ENCODE measurements at places on chromosomes 2 and 18.
A peak's percentile ranks its signal among the peaks of the same experiment; 100 is the strongest.

DNA sequence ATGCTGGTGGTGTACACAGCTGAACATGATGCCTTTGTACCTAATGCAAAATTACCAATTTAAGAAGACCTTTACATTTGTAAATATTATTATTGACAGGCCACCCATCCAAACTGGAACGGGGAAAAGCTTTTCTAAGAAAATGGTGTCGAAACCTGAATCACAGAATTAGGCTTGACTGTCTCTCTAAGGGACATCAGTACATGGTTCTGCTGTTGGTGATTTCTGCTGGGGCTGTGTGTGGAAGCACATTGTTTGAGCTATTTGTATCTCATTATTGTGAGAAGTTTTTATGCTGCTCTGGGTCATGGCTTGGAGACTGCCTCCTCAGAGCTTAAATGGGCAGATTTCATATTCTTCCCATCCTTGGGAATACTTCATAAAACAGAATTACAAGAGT is 420.9 kb upstream of the POU3F3 start:
- DNase-seq, result no peak

- no peak for DNase-seq
These were observed 545 bp downstream of the GTF3C2 start for GRCh38 chr2:27356056-27356381.

DNA sequence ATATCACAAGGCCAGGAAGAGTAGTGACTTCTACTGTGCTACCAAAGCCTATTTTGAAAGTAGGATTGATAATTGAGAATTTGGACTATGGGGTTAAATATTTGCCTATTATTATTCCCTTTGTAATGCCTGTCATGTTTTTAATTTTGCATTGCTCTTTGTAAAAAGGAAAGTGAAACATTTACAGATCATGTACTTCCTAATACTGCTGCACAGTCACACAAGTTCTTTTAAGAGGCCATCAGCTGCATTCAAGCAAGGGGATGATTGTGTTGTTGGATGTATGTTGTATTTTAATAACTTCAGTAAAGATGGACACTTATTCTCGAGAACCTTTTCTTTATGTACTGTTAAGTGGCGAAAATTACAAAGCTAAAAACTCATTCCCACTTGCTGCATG is 70.1 kb downstream of the PLEKHA3 start:
- no peak for DNase-seq

DNA sequence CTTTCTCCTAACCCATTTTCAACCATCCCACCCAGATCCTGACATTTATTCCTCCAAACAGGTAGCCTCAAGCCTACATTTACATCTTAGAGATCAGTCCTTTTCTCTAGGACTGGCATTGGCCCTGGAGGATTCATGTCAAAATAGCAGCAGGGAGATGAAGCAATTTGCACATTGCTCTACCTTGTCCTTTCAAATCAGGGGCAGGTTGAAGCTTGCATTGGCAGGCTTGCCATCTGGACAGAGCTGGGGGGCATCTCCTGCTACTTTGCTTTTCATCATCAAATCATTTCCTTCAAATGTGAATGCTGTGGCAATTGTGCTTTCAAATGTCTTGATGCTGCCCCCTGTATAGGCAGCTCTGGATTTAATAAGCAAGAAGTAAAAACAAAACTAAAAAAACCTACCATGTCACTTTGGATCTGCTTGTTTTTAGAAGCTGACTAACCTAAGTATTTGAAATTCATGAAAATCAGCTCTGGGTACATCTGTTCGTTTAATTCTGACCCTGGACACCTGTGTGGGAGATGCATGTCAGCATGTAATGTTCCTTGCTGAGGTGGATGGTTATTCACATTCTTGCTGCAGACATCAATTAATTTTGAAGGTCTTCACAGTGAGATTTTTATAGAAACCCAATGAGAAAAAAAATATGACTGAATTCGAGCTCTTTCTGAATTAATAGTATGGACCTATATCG is 47.9 kb downstream of the KIF5C start:
- DNase-seq, result no peak

- no peak for DNase-seq
These were observed 12.5 kb upstream of the HRH4 start for GRCh38 chr18:24447961-24448360.

DNA sequence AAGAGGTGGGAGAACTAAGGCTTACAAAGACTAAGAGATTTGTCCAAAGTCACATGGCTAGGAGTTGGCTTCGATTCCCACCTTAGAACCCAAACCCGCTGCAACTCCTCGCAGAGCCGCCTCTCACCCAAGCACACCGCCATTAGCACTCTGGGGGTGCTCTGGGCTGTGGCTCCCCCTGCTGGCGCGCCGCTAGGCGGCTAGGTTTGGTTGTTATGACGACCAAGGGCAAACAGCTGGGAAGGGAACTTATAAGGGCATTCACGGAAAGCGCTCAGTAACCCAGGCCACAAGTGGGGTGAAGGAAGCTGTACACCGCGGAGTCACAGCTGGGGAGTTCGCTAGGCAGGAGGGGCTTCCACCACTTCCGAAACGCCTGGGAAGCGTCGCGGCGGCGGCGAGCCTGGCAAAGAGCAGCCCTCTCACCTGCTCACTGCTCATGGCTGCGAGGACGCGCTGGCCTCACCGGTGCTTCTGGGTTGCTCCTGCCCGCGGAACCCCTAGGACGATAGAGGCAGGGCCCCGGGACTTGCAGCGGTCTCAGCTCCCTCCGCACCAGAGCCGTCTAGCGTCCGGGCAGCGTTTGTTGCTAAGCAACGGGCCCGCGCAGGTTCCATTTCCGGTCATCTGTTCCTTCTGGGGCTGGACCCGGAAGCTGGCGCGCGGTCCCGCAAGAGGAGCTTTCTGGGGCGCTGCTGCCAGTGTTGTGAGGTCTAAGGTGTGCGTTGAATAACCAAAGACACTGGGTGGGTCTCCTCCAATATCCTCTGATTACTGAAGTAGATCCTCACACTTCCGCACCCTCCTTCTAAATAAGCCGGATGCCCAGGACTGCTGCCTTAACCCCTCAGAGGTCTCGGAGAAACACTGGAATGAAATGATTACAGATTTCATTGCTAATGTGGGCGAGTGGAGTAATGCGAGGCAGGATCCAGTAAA is at the start of gene DNAH7:
TSS of gene DNAH7 (minus strand) at position 567 of the 939 bp plus-strand sequence. CDS start at position 441, 126 bp downstream.
- peak; percentile 96 for DNase-seq

GRCh38 chr18:5969355-5969988 is 74.2 kb upstream of the TMEM200C start:
- no peak for DNase-seq

- no peak for DNase-seq
These were observed 88.4 kb upstream of the RND3 start for GRCh38 chr2:150575861-150576260.
